Left renal pelvis (tissue), 4 donors: ENCODE measurements at places on chromosomes 7 and 10. TPM values are rescaled to one million over a fixed set of nuclear protein-coding genes. Genes with fewer than 3 reads are reported as not detected.

PIP4K2A gene
- 30.6 TPM for polyA plus RNA-seq

CABCOCO1 gene
- polyA plus RNA-seq = 0.59 TPM

SLC13A4 gene
- 3.0 TPM for polyA plus RNA-seq

STEAP2 gene
- 14.9 TPM for polyA plus RNA-seq

ASIC3 gene
- 2.6 TPM for polyA plus RNA-seq

SPACDR gene
- polyA plus RNA-seq = 3.0 TPM

DENND10 gene
- polyA plus RNA-seq = 56.9 TPM

- DNase-seq = no peak
Observed at GRCh38 chr7:138276891-138277290, 183.2 kb upstream of the TRIM24 start.

DNA sequence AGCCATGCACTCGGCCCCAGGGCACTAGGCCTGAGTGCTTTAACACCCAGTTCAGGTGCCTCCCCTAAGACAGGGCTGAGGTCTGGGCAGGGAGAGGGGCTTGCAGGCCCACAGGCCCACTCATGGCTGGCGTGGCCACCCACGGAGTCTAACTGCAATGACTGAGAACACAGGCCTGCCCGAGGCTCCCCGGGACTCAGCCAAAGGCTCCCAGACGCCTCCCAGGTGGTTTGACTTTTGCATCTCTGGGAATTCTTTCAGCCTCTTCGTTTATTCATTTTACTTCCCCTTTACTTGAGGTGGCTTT, 37.3 kb downstream of the PTPRN2 start:
- no peak for DNase-seq

GRCh38 chr7:132160611-132161532, 415.4 kb downstream of the PLXNA4 start:
- DNase-seq = peak; percentile 4

GRCh38 chr10:17423632-17424186, 30.7 kb downstream of the ST8SIA6 start:
- no peak for DNase-seq

- DNase-seq = no peak
Observed at GRCh38 chr7:91411060-91411459, 146.8 kb downstream of the FZD1 start.

DNA sequence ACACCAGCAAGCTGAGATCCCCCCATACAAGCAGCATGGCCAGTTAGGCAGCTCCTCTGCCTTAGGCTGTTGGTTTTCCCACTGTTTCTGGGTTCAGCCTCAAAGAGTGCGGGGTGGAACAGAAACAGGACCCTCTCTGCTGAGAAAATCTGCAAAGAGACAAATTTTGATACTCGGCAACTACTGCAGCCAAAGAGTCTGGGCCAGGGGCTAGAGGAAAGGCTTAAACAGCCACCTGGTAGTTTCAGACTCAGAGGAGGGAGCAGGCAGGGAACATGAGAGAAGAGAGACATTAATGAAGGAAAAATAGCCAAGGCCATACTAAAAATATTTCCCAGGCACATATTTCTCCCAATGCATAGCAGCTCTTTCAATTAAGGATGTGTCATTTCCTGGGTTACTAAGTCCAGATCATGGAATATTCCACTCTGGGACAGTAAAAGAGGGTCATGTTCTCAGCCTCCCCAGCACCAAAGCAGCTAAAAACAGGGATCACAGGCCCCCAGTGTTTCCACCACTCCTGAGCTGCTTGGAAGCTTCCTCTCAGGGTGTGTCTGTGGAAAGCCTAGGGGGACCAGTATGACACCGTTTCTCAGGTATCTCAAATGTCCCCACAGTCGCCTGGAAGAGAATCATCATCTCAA, 29.8 kb downstream of the PDLIM1 start:
- DNase-seq = no peak

DNA sequence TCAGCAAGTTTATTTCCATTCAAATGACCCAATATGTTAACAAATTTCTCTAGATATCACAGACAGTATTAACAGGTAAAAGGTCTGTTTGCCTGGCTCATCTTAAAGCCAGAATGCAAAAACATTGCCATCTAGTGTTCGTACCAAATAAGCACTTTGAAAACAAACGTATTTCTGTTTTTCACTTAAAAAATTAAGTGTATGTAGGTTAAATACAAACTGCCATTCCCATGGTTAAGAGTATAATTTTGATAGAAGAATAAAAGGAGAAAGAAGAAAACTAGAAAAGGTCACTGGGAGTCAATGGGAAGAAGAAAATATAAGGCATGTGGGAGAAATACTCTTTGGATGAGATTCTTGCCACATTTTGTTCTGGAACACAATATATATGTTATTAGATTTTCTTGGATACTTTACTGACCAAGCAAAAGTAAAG, 51.0 kb downstream of the ORC5 start:
- no peak for DNase-seq

- no peak for DNase-seq
Observed at GRCh38 chr10:59913547-59914237, 7.3 kb upstream of the CCDC6 start.

GRCh38 chr7:28296571-28297483, 115.5 kb upstream of the CREB5 start:
- no peak for DNase-seq

DNA sequence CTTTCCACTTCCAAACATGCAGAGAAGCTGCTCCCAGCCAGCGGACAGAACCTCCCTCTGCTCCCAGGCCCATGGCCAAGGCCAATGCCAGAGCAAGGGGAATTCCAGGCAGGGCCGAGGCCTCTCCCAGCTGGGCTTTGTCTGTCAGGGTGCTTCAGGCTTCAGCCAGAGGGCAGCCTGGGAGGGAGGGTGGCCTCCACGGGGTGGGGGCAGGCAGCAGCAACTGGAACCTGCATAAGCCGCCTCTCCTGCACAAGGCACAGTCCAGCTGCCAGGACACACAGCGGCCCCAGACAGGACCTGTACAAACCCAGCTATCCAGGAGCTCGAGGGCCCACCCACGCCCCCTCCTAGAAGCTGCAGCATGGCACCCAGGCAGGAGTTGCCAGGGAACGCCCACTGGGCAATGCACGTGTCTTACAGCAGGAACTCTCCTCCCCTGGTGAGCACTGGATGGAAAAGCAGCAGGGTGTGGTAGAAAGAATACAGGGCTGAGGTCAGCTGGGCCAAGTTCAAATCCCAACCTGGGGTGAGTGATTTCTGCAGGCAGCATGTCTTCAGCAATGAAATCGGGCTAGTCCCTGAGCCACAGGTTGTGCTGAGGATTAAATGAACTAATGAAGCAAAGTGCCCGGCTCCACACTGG, 7.6 kb downstream of the FAM53B start:
- DNase-seq = no peak

DNA sequence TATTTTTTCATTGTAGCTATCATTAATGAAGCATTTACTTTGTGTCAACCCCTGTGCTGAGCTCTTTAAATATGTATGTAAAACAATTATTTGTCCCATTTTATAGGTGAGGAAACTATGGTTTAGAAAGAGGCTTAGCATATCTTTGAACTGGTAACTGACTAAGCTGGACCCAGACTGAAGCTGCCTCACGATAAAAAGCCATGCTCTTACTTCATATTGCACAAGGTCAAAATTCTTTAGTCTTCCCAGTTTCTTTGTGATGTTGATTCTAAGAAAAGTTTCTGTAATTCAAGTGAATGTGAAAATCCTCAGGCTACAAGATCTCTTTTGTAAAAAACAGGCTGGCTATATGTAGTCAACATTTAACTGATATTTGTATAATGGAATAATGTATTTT, 46.6 kb upstream of the SLC16A12 start:
- no peak for DNase-seq

DNA sequence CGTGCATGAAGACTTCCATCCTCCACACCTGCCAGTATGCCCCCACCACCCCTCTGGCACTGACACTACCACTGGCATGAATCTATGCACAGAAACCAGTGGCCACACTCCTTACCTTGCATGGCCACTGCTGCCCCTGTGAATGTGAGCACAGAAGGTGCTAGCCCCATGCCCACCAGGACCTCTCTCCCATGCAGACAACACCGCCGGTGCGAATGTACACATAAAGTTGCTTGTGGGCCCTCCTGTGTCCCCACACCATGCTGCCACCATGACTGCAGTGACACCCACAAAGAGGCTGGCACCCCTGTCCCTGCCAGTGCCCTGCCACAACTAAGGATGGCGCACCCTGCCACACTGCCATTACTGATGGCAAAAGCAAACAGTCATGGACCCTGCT, 289.5 kb upstream of the KCND2 start:
- DNase-seq = no peak

DNA sequence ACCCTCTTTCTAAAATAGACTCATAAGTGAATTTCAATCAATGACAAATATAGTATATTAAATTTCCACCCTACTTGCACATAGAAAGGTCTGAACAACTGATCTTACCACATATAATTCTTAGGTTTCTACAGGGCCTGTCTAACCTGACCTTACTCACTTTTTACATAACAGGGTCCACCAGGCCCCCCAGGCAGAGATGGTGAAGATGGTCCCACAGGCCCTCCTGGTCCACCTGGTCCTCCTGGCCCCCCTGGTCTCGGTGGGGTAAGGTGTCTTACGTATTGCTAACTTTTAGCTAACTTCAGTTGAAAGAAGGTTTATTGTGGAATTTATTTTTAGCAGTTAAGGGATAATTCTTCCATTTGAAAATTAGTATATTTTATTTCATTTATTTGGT, 5.3 kb downstream of the COL1A2 start:
- DNase-seq = no peak

DNA sequence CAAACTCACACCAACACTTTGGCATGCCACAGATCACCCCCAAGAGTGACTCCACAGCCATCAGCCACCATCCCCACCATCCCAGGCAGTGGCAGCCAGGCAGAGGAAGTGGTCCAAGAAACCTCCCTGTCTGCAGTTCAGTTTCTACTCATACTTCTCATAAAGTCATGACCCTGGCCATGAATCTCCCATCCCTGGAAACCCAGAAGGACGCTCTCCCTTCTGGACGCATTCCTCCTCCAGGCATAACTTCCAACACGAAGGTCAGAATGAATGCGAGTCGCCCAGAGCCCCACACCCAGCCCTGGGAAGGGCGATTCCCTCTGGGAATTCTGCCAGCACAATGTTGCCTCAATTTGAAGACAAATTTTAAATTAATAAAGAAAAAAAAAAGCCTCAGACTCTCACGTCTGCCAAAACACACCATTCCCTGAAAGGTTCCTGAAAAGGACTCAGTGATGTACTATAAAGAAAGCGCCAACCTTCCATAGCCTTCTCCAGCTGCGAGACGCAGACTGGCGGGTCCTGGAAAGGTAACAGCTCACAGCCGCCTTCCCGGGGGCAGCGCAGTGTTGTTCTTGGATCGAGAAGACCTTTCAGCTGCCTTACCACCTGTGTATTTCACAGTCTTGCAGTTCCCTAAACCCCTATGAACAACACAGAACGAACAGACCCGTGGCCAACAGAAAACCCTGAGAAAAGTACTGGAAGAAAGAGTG, 307.6 kb downstream of the FRMD4A start:
- no peak for DNase-seq

- no peak for DNase-seq
Observed at GRCh38 chr10:80319725-80320290, 30.4 kb upstream of the MAT1A start.

GRCh38 chr10:128727114-128727513, 600.9 kb upstream of the MKI67 start:
- DNase-seq = no peak

GRCh38 chr7:28299556-28299955, 112.8 kb upstream of the CREB5 start:
- DNase-seq = no peak

DNA sequence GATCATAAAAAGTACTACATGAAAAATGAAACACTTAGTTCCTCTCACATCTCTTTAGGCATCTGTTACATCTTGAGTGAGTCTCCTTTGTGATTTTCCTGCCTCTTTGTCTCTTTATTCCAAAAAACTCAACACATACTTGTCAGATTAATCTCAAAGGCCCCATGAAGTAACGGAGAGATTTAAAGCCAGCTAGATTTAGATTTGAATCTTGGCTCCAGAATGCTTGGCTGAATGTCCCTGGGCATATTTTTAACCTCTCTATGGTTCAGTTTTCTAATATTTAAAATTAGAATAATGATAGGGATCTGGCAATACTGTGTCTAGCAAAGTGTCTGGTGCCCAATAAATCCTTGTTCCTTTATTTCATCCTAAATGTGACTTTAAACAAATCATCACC, 140.0 kb downstream of the DGKB start:
- DNase-seq = no peak

GRCh38 chr10:4190876-4191275, 405.9 kb upstream of the KLF6 start:
- no peak for DNase-seq

GRCh38 chr7:44074349-44074695, 8.0 kb downstream of the POLM start:
- DNase-seq = no peak

DNA sequence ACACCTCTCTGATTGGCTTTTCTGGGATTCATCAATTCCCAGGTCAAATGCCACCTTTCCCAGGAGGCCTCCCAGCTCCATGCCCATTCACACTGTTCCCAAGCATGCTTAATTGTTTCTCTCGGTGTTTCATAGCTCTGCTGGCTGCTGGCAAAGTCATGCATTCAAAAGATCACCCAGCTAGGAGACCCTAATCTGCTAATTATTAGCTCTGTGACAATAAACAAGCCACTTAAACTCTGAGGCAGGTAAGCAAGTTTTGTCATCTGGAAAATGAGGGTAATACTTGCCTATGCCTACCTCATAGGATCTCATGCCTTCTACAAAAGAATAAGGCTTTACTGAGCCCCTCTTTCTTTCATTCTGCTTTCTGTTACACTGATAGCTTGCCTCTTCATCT, 828 bp upstream of the KEL start:
- no peak for DNase-seq

- no peak for DNase-seq
Observed at GRCh38 chr7:151745706-151746105, 131.2 kb downstream of the PRKAG2 start.

DNA sequence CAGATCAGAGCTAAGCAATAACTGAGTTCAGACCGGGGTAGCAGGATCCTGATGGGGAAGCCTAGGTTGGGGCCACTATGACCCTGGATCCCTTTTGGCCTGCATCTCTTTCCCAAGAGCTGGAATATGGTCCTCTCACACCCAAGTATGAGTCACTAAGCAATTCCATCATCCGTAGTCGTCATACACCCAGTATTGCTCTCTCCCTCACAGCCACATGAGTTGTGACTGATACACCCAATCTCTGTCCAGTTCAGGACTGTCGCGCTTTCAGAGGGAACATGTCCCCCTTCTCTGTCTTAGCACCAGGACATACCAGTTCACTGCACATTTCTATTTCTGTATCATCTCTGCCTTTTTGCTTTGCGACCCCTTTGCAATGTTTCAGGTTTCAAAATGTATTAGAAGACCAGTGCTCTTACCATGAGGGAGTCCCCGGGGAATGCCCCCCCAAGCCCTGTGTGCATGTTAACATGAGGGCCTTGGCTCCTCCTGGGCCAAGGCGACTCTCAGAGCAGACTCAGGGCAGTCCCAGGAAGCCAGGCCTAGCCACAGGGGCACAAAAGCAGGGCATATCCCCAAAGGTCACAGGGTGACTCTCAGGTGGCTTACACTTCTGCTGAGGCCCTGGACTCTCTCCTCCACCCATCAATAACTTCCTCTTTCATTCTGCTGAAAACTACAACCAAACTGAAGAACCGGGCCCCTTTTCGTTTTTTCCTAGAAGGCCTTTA, 75.3 kb upstream of the SAMD8 start:
- DNase-seq = no peak

- DNase-seq = peak; percentile 71
Observed at GRCh38 chr10:11986593-11987216, 55.9 kb downstream of the UPF2 start.

- no peak for DNase-seq
Observed at GRCh38 chr10:44805466-44806210, 105.5 kb upstream of the TMEM72 start.
